ENCODE measurements at places on chromosomes 4 and X.

DNA sequence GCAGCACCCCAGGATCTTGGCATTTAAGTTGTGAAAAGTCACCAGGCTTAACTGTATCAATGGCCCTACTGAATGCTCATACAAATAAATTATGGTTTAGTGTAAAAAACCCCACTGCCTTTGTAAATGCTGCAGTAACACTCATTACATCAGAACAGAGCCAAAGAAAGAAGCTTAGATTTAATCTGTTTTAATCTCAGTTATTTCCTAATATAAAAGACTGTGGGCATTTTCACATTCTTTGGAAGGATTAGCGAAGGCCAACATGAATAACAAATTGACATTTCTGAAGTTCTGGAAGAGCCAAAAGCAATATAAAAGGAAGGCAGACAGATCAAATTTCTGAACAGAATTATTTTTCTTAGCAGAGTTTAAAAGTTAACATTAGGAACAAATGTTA lies 140.0 kb upstream of the HCCS start:
- DNase-seq: no peak

GRCh38 chr4:128649161-128649560 lies 160.3 kb upstream of the JADE1 start:
- DNase-seq: no peak

- no peak for DNase-seq
These were observed 111.7 kb downstream of the GALNTL6 start for GRCh38 chr4:171924746-171925376.

GRCh38 chrX:18927558-18927957 lies 56.4 kb downstream of the PHKA2 start:
- DNase-seq: no peak

DNA sequence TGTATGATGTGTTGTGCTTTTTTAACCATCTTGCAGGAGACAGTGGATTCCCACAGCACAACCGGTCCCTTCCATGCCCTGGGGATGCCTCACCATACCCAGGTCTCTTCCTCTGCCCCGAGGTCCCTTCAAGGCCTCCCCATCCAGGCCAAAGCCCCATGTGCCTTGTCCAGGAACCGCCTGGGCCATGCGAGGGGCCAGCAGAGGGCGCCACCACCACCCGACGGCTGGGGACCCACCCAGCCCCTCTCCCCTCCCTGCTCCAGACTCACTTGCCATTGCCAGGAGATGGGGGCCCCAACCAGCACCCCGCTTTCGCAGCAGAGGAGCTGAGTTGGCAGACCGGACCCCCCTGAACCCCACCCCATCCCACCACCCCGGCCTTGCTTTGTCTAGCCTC lies 485.5 kb downstream of the TRAM1L1 start:
- peak; percentile 1 for DNase-seq

GRCh38 chrX:41087201-41087600 lies 2.0 kb downstream of the USP9X start:
- no peak for DNase-seq

DNA sequence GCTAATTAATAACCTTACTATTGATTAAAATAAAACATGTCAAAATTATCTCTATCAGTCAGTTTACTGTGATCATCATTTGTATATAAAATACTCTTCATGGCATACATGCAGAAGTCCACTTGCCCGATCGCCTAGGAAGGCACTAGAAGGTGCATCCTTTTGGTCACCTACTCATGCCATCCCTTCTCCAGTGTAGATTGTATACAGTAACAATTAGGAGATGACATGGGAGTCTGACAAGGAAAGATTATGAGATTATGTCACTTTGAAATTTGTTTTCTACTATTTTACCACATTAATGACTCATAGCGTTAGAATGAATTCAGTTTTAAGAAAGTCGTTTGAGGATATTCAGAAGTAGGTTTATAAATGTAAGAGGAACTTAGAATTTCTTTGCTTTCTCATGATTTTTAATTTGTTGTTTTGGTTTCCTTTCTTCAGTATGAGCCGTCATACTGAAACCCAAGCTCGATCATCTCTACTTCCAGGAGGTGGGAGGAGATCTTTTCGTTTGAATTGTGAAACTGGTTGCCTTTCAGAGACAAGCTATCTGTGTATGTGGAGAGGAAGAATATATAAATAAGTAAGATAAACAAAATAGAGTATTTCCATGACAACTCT lies 51.1 kb upstream of the UNC5C start:
- no peak for DNase-seq

- no peak for DNase-seq
These were observed 189.2 kb downstream of the GPM6A start for GRCh38 chr4:175622887-175623286.

DNA sequence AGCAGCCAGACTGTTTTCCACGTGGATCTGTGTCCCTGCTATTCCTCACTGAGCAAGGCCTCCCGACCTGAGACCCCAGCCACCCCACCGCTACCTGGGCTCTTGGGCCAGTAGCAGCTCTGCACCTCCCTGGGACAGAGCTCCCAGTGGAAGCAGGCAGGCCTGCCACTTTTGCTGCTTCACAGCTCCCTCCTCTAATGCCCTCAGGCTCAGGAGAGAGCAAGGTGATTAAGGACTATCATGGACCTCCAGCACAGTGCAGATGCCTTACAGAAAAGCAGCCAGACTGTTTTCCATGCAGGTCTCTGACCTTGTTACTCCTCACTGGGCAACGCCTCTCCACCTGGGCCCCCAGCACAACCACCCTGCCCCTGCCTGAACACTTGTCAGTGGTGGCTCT lies 37.0 kb downstream of the AWAT2 start:
- no peak for DNase-seq

DNA sequence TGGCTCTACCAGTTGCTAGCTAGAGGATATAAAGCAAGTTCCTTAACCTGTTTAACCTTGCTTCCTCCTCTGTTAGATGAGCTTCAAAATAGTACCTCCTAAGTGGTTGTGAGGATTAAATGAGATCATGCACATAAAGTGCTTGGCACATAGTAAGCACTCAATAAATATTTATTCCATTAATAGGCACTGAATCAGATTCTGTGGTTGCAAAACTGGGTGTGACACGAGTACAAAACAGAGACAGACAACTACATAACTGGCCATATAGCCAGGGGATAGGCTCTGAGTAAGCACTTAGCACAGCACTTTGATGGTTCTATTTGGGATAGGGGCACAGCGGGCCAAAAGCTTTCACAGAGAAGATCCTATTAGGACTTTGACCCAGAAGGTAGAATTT lies 150.3 kb downstream of the RELL1 start:
- no peak for DNase-seq

- no peak for DNase-seq
These were observed 75.4 kb downstream of the DCHS2 start for GRCh38 chr4:154416190-154416547.

- DNase-seq: no peak
These were observed 112.7 kb downstream of the PPP4R3C start for GRCh38 chrX:27350476-27350875.

GRCh38 chr4:23779839-23780238 lies 110.0 kb downstream of the PPARGC1A start:
- DNase-seq: no peak

DNA sequence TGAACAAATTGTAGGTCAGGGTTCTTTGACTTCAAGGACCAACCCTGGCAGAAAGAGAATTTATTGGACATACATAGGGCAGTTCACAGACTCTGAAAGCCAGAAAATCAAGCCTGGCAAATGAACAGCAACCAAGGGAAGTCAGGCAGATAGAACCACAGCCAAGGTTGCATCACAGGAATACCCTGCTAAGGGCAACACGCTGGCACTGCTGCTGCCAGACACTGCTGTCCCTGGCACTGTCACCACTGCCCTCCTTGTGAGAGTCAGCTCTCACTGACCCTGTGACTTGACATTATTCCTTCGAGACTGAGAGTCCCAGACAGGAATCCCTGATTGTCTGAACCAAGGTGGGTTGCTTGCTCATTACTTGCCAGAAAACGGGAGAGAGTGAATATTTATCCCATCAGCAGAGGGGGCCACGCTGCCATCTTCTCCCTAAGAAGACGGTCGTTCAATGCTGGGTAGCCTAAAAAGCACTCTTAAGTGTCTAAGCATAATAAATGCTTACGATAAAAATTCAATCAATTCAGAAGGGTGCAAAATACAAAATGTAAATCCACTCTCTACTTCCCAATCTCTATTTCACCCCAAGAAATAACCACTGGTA lies 23.2 kb upstream of the PTTG2 start:
- no peak for DNase-seq

DNA sequence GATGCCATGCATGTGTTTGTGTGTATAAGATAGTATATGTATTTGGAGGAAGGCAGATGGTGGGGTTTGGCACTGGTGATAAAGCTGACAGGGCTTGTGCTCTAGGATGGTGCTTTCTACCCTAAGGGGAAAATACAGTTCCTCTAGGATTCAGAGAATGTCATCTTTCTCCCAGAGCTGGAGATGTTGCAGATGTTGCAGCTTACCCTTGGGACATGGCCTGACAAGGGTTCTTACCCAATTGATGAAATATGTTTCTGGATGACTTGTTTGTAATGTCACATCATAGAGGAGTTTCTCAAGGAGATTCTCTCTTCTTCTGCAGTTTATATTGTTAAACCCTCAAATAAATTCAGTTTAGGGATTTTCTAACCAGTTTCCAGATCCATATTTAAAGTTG lies 52.5 kb upstream of the PITX2 start:
- no peak for DNase-seq

GRCh38 chr4:113979148-113979904 lies at the start of gene ARSJ:
TSS of gene ARSJ (minus strand) at chr4:113979647. CDS start at chr4:113978834, 813 bp downstream.
- no peak for DNase-seq

- peak; percentile 73 for DNase-seq
These were observed 111.0 kb downstream of the ASB9 start for GRCh38 chrX:15158736-15159406.

- no peak for DNase-seq
These were observed 841.9 kb downstream of the PCDH18 start for GRCh38 chr4:136690360-136690759.

DNA sequence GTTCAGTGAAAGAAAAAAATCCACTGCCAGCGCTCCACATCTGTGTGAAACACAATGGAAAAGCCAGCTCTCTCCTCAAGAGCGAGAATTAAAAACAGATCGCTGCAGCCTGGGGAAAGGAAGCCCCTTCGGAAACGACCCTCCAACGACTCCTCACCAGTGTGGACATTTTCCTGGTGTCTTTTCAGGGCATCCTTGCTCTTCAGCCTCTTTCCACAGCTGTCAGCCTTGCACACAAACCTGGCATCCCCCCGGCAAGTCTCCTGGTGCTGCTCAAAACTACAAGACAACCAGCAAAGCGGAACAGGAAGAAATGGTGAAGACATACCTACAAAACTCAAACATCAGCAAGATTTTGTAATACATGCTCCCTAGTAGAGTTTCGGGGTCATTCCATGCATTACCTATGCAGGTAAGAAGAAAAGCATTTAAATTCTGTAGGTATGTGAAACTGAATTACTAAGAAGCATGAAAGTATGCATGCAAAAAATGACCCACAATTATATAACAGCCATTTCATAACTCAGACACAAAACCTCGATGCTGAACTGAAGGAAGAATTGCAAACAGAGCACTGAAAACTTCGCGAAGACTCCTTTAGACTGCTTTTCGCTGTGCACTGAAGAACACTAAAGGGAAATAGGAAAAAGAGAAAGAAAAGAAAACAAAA lies 106.1 kb downstream of the PRDM5 start:
- no peak for DNase-seq

DNA sequence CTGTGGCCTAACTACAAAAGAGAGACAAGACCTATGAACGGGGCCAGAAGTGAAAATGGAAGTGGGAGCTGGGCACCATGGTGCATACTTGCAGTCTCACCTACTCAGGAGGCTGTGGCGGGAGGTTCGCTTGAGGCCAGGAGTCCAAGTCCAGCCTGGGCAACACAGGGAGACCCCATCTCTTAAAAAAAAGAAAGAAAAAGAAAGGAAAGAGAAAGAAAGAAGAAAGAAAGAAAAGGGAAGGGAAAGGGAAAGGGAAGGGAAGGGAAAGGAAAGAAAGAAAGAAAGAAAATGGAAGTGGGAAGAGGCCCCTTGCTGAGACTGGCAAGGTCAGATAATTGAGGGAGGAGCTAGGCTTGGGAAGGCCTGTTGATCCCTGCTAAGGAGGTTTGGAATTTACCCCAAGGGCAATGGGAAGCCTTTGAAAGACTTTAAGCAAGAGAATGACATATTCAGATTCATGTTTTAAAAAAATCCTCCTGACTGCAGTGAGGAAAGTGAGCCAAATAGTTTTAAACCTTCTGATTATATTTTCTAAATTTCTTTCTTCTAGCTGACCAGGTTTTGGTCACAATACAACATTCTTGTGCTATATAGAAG lies 17.7 kb upstream of the HERC5 start:
- no peak for DNase-seq

DNA sequence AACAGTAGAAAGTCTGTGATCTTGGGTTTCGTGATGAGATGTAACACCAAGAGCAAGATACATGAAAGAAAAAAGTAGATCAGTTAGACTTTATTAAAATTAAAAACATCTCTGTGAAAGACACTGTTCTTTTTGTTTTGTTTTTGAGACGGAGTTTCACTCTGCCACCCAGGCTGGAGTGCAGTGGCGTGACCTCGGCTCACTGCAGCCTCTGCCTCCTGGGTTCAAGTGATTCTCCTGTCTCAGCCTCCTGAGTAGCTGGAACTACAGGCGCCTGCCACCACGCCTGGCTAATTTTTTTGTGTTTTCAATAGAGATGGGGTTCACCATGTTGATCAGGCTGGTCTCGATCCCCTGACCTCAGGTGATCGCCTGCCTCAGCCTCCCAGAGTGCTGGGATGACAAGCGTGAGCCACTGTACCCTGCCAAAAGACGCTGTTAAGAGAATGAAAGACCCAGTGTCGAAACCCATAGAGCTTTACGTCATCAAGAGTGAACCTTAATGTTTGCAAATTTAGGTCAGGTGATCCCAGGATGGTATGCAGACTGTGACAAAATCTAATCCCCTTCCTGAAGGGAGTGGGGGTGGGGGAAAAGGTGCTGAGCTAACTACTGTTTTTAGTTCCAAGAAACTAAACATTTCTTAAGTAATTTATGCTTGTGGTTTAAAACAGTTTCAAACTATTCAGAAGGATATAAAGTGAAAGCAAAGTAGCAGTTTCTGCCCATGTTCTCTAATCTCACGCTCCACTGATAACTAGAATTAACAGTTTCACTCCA lies 8.0 kb downstream of the OFD1 start:
- DNase-seq: no peak

DNA sequence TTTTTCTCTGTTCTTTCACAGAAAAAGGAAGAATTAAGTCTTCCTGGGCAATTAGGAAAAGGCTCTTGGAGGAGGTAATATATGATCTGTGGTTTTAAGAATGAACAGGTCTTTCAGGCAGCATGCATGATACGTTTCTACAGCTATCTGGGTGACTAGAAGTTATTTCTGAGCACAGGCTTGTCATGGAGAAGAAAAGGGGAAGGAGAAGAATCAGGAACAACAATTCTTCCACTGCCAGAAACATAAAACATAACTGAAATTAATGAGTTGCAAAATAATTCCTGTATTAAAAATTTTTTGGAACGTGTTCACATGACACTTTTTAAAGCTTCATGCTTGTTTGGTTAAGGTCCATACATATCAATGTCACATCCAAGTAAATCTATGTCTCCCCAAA lies 17.7 kb upstream of the STIM2 start:
- no peak for DNase-seq

GRCh38 chrX:68461576-68461975 lies 28.3 kb upstream of the OPHN1 start:
- DNase-seq: no peak

- no peak for DNase-seq
These were observed 40.0 kb upstream of the APLN start for GRCh38 chrX:129694805-129695204.

GRCh38 chr4:121822796-121823504 lies 733 bp downstream of the CCNA2 start:
- peak; percentile 57 for DNase-seq
